Hindlimb muscle (tissue), 1 donor: ENCODE measurements at places on chromosomes 7 and 10. TPM values are rescaled to one million over a fixed set of nuclear protein-coding genes. Genes with fewer than 3 reads are reported as not detected.

DNA sequence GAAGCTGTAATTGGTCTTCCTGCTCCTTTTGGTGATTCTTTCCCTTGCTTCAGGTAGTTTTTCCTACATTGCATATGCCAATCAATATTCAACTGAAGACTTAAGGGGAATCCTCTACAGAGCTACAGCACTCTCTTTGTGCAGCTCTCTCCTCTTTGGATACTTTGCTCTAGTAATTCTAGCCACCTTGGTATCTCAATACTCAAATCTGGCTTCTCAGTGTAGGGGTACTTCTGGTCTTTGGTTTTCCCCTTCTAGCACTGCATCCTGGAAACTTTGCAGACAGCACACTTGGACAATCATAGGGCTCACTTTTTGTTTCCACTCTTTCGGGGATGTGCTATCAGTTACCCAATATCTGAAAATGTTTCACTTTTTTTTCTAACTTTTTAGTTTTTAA, 9.9 kb downstream of the PHTF2 start:
- no peak for DNase-seq

Gene HOXA2
- 0.99 TPM for polyA plus RNA-seq

DNA sequence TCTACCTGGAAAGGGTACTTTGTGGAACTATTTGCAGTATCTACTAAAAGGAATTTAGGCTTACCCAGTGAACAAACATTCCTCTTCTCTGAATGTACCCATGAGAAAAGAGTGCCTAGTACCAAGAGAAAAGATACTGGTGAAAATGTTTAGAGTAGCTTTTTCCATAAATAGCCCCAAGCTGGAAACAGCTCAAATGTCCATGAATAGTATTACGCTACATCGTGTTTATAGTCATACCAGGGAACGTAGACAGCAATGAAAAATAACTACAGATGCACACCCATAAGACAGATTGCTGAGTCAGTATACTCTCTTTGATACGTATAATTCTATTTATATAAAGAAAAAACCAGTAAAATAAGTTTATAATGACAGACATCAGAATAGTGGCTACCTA, 285.9 kb downstream of the KLF6 start:
- no peak for DNase-seq

Gene MBLAC1
- 1.5 TPM for polyA plus RNA-seq

- DNase-seq = no peak
These were observed 174.1 kb upstream of the BET1 start for GRCh38 chr7:94178230-94178629.

DNA sequence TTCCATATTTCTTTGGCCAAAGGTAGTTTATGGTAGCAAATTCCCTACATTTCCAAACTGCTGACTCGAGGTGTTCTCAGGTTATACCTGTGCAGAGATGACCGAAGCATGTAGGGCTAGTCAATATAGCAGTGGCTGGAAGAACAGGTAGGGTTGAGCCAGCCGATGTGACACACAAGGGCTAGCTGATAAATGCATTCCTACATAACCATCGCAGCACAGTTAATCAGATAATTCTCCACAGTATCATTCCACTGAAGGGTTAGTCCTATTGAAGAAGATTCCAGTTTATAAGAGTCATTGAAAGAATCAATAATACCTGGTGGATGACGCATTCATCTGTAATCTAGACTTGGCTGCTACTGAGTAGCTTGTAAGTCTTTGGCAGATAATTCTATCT, 220.0 kb downstream of the KIF20B start:
- DNase-seq = no peak
